ENCODE measurements at places on chromosomes 12 and 14. TPM values are rescaled to one million over a fixed set of nuclear protein-coding genes. Genes with fewer than 3 reads are reported as not detected.

Gene SLC2A14
- total RNA-seq: 8.8 TPM

DNA sequence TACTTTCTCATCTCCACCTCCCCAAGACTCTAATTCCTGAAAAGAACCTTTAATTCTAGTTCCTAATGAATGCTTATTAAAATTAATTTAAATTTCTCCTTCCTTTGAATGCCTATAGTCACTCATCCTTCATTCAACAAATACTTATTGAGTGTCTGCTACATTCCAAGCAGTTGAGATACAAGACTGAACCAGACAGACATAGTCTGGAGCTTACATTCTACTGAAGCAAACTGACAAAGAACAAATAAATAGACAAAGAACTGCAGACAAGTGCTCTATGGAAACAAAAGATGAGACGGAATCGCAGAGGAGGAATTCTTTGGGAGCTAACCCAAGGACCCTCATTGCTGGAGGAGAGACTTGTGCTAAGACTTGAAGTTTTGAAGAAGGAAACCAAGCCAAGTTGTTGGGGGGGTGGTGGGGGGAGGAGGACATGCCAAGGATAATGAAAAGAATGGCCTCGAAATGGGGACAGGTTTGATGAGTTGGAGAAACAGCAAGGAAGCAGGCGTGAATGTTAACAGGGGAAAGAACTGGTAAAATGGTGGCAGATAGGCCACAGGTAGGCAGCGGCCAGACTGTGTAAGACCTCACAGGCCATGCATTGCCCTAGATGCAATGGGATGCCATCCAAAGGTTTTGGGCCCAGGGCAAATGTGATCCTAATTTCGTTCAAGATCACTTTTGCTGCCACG lies 9.7 kb upstream of the TDG start:
- no peaks in the 10 kb centered on the region for H3K27me3 ChIP-seq
- H3K4me3 ChIP-seq: peak overlapping the region; percentile 92
- peaks cover 23% of the 10 kb centered on the region for H3K36me3 ChIP-seq
- no peak for DNase-seq
- peaks cover 49% of the 10 kb centered on the region for H3K4me1 ChIP-seq

Gene RNFT2
- total RNA-seq: 15.8 TPM

Gene CYP27B1
- total RNA-seq: 6.1 TPM

- no peak overlapping the region for H3K27ac ChIP-seq
- no peak for DNase-seq
- H3K36me3 ChIP-seq: no peaks in the 10 kb centered on the region
- peaks cover 25% of the 10 kb centered on the region for H3K4me1 ChIP-seq
- H3K27me3 ChIP-seq: no peaks in the 10 kb centered on the region
Measured at GRCh38 chr12:31768046-31768445, 39.2 kb upstream of the AMN1 start.

- H3K4me1 ChIP-seq: peaks cover 65% of the 10 kb centered on the region
- H3K27me3 ChIP-seq: no peaks in the 10 kb centered on the region
- no peak for DNase-seq
- H3K4me3 ChIP-seq: peak overlapping the region; percentile 9
- H3K27ac ChIP-seq: peak overlapping the region; percentile 67
- H3K36me3 ChIP-seq: peaks cover 7% of the 10 kb centered on the region
Measured at GRCh38 chr12:122097927-122098756, 19.6 kb downstream of the MLXIP start.

DNA sequence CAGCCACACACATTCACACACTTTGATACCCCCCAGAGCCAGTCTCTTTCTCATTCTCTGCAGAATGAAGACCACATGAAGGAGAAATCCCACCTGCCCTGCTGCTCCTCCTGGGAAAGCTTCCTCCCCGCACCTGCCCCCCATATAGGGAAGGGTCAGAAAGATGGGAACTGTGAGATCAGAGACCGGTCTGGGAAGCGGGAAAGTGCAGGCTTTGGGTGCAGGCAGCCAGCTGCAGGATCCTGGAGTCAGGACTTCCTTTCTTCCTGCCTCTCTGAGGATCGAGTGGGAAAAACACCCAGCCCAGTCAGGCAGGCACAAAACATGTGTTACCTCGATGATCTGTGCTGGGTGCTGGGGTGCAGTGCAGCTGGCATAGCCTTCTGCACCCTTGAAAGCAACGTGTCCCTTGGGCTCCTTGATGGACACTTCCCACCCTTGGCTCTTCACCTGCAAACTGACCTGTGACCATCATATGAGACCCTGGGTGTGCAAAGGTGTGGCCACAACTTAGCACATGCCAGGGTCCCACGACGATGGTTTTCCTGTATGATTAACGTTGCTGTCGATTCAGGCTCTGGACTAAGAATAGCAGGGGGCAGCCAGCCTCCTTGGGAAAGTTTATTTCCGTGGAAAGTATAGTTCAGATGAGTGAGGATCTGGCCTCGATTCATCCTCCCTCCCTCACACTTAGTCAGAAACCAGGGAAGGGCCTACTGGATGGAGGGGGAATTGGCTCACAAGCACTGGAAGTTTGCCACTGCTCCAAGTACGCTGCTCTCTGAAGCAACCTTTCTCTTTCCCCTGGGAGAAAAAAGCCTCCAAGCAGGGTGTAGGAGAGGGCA lies 105.4 kb upstream of the MED13L start:
- no peaks in the 10 kb centered on the region for H3K4me1 ChIP-seq
- no peak for DNase-seq
- no peaks in the 10 kb centered on the region for H3K36me3 ChIP-seq
- no peak overlapping the region for H3K4me3 ChIP-seq
- H3K27me3 ChIP-seq: no peaks in the 10 kb centered on the region
- H3K27ac ChIP-seq: no peak overlapping the region

- no peaks in the 10 kb centered on the region for H3K36me3 ChIP-seq
- peak overlapping the region; percentile 5 for H3K4me3 ChIP-seq
- no peak for DNase-seq
- peaks cover 60% of the 10 kb centered on the region for H3K4me1 ChIP-seq
Measured at GRCh38 chr12:53208435-53208834, 1.4 kb upstream of the ITGB7 start.

DNA sequence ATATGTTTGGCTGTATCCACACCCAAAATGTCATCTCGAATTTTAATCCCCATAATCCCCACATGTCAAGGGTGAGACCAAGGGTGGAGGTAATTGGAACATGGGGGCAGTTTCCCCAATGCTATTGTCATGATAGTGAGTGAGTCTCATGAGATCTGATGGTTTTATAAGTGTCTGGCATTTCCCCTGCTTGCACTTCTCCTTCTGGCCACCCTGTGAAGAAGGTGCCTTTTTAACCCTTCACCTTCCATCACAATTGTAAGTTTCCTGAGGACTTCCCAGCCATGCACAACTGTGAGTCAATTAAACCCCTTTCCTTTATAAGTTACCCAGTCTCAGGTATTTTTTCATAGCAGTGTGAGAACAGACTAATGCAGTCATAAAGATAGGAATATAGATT lies 216.7 kb upstream of the SSTR1 start:
- no peak overlapping the region for H3K27ac ChIP-seq
- no peaks in the 10 kb centered on the region for H3K36me3 ChIP-seq
- no peaks in the 10 kb centered on the region for H3K27me3 ChIP-seq

Gene NELL2
- total RNA-seq: 61.9 TPM

GRCh38 chr12:118055865-118056773 lies 4.9 kb downstream of the WSB2 start:
- no peaks in the 10 kb centered on the region for H3K27me3 ChIP-seq
- H3K4me3 ChIP-seq: no peak overlapping the region

DNA sequence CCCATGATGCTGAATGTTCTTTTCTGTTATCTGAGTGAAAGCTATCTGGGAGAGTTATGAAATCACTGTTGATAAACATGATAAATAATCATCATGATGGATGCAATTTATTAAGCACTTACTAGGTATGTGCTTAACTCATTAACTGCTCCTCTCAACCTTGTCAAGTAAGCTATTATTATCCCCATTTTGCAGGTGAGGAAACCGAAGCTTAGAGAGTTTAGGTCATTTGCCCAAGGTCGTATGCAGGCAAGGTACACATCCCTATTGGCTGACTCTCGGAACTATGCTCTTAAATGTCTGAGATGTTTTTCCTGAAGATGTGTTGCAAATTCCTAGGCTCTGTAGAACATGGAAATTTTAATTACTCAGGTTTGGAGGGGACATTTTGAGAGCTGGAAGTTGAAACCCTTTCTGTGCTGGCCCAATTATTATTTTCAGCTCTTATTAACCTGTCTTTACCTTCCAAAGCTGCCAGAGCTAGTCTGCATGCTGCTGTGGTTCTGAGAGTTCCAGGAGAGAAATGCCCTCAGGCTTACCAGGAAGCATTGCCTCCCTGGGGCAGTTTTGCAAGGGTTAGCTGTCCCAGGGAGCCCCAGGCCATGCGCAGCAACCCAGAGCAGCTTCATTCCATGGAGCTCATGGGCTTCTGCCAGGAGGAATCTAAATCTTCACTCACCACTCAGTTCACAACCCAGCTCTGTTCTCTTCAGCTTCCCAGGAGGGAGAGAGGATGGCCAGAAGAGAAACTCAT lies 55.6 kb upstream of the OAS1 start:
- no peaks in the 10 kb centered on the region for H3K4me1 ChIP-seq
- DNase-seq: no peak
- no peak overlapping the region for H3K27ac ChIP-seq
- no peak overlapping the region for H3K4me3 ChIP-seq
- H3K27me3 ChIP-seq: peaks cover 20% of the 10 kb centered on the region
- H3K36me3 ChIP-seq: no peaks in the 10 kb centered on the region

Measured in activated naive CD4-positive, alpha-beta T cell treated with anti-CD3 and anti-CD28 coated beads for 36 hours (primary cell).